ENCODE measurements at places on chromosomes 16 and 17.

DNA sequence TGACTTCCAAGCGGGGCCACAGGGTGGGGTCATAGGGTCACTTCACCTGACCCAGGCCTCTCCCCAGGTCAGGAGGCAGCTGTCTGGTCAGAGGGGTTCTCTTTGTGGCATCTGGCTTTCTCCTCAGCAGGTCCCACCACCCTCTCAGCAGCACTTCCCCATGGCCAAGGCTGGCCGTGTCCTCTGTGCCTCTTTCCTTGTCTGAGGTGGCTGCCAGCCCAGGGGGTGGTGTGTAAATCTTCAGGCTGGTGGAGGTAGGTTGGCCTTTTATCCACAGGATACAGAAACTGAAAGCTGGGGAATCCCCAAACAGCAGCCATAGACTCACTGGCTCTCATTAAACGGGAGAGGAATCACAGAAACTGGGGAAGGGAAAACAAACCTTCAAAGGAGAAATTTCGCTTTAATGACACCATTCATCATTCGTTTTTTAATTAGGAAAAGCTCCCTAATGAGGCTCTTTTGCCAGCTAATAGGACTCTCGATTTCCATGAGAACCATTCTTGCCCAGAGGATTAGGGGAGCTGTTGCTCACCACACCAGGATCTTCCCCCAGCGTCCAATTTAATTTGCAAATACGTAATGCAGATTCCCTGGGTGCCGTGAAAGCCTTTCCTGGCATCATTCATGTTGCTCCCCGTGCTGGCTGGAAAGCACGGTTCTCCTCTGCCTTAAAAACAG lies 18.0 kb downstream of the C17orf75 start:
- peak; percentile 24 for DNase-seq

DNA sequence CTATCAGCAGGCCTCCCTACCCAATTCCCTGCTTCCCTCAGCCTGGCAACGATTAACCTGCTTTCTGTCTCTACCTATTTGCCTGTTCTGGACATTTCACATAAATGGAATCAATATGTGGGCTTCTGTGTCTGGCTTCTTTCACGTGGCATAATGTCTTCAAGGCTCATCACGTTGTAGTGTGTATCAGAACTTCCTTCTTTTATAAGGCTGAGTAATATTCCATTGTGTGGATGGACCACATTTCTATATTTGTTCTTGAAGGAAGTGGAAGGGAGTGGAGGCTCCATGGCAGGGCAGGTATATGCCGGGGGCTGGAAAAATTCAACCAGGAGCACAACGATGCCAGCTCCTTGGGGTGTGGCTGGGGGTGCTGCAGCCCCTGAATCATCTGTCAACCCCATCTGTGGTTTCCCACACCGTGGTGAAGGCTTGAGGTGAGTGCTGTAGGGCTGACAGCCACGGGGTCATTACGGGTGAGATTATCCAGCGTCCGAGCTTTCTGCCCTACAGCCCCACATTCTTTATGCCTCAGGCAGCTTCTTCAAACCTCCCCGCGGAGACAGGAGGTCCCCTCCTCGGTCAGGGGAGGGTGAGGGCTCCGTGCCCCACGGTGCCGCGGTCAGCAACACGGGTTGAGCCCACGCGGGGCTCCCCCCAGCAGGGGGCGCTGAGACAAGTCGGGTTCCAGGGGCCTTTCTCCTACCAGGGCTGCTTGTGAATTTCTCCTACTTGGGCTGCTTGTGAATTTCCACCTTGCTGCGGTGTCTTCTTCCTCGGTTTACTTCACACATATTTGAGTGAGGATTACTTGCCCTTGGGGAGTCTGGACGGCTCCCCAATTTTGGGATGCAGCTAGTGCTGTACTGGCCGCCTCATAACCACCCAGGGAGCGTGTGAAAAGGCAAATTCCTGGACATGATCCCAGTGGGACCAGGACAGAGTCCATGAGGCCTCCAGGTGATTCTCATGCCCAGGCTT lies 18.3 kb upstream of the WFIKKN2 start:
- DNase-seq, result no peak

GRCh38 chr16:87582216-87582965 lies 19.9 kb upstream of the JPH3 start:
- DNase-seq, result no peak

DNA sequence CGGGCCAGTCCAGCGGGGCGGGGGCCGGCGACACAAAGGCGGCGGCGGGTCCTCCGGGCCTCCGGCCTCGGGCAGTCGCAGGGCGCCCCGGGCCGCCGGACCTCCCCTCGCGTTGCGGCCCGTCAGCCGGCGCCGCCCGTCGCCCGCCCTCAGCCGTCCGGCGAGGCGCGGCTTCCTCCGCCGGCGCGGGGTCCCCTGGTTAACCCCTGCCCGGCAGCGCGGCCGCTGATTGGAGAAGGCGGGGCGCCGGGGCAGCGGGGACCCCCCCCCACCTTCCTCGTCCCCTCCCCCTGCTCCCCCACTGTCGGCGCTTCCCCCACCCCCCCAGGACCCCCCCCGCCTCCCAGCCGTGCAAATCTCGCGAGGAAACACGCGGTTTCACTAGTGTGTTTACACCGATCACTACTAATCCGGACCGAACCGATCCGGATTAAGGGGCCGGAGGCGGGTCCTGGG lies at the start of gene TLK2:
Gene TLK2 (plus strand): TSS at position 402 of the 456 bp plus-strand sequence. CDS start 2,301 bp downstream, outside the sequence.
- DNase-seq, result peak; percentile 86

GRCh38 chr16:75052481-75053202 lies 53.8 kb downstream of the ZNRF1 start:
- no peak for DNase-seq

DNA sequence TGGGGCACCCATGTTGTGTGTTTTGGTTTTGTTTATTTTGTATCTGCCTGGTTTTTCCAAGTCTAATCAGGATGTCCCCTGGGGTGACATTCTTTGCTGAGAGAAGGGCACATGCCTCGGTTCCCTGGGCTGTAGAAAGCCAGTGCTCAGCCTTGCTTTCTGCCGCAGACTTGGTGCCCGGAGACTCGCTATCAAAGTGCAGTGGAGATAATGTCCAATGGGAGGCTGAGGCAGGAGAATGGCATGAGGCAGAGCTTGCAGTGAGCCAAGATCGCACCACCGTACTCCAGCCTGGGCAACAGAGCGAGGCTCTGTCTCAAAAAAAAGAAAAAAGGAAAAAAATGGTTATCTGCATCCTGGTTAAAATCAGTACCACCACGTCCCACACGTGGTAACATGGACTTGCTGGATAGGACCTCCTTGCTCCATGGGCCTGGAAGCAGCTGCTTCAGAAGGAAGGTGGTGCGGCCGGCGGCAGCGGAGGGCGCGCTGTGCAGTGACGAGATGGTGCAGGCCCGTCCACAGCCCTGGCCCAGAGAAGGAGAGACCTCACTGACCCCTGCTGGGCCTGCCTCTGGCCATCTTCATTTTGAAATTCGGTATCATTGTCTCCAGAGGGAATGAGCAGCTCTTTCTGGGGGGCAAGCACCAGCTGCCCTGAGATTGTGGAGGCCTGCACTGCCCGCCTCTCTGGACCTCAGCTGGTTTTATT lies 19.3 kb upstream of the IL17C start:
- DNase-seq, result no peak

DNA sequence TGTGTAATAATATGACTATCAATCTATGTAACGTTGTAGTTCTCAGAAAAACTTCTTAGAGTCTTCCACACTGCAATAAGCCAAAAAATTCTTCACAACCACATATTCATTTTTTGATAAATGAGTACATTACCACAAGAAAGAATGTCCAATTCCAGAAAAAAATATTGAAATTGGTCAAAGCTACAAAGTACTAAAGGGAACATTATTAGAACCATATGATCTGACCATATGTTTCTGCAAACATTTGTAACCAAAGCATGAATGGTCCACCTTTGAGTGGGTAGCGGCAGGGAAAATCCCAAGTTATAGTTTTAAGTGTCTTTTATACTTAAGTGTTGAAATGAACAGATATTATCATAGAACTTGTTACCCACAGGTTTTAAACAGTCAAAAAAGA lies 71.7 kb upstream of the NACA2 start:
- no peak for DNase-seq

- DNase-seq, result no peak
These were observed 3.8 kb upstream of the USP36 start for GRCh38 chr17:78844301-78845005.

- no peak for DNase-seq
These were observed 385.9 kb downstream of the WWOX start for GRCh38 chr16:78485188-78485916.

DNA sequence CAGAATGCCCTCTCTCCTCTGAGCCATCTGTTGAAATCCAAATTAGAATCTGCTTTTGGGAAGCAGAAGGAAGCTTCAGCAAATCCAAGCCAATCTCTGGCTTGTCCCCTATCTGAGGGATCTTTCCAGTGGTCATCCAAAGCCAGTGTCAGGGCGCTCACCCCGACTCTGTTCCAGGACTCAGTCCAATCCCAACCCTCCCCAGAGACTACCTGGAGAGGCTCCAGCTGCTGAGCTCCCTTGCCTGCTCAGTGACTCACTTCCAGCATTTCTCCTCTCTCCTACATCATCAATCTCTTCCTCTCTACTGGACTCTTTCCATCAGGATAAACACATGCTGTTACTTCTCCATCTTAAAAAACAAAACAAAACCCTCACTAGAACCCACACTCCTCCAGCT lies 2.4 kb downstream of the MATCAP1 start:
- DNase-seq, result no peak

DNA sequence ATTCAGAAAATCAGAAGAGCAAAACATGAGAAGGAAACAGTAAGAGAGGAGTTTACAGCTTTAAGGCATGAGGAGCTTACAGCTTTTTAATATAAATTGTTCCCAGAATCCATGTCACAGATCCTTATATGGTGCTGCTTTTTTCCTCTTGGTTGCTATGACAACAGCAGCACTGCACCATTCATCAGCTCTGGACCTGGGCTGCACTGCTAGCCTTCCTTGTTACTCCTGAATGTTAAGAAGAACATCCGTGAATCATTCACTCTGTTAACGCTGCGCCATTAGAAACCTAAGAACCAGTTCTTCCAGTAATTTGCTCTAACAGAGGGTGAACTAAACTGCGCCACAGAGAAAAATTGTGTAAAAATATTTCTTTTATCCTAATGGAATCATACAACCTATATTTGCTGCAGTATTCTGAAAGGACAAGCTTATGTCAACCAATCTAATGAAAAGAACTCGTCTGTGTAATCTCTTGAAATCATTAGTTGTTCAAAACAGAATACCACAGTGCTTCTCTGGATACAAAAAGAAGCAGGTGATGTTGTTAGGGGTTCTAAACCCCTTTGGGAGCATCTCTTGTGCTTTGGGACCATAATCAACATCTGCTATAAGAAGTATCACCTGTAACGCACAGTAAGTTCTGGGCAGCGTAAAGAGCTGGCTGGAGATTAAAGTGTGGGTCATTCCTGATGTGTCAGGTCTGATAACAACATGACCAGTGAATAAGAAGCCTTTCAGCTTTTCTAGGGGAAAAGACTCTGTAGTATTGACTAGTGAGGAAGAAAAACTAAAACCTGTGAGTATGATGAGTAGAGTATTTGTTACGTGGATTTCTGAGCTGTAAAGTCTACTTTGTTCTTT lies 151.2 kb downstream of the TANC2 start:
- DNase-seq, result peak; percentile 7
